ENCODE measurements at places on chromosomes 5 and 9. TPM values are rescaled to one million over a fixed set of nuclear protein-coding genes. Genes with fewer than 3 reads are reported as not detected.

DNA sequence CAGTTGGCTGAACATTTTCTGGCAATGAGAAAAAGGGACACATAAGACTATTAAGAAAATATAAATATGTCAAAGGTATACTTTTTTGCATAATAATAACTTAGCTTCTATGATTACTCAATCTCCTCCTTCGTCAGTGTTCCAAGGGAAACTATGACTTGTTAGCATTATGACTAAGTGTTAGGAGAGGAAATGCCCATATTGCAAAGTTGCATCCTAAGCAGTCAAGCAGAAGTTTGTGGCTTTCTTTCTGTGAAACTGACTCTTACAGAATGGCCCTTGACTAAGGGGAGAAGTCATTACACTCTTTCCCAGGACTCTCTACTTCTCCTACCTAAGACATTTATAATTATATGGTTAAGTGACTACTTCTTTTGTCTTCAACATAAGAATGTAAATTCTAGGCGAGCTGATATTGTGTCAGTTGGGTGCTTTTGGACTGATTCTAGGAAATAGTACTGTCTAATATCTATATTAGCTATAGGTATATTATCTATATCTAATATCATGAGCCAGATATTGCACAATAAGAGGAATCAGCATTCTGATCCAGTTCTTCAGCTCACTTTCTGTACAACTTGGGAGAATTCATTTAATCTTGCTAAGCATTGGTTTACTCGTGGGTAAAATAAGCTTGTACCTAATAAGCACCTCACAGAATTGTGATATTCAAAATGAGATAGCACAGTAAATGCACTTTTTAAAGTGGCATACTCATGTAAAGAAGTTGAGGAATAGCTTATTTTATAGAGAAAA is 16.4 kb upstream of the SPINK6 start:
- ATAC-seq, result peak; percentile 13

DNA sequence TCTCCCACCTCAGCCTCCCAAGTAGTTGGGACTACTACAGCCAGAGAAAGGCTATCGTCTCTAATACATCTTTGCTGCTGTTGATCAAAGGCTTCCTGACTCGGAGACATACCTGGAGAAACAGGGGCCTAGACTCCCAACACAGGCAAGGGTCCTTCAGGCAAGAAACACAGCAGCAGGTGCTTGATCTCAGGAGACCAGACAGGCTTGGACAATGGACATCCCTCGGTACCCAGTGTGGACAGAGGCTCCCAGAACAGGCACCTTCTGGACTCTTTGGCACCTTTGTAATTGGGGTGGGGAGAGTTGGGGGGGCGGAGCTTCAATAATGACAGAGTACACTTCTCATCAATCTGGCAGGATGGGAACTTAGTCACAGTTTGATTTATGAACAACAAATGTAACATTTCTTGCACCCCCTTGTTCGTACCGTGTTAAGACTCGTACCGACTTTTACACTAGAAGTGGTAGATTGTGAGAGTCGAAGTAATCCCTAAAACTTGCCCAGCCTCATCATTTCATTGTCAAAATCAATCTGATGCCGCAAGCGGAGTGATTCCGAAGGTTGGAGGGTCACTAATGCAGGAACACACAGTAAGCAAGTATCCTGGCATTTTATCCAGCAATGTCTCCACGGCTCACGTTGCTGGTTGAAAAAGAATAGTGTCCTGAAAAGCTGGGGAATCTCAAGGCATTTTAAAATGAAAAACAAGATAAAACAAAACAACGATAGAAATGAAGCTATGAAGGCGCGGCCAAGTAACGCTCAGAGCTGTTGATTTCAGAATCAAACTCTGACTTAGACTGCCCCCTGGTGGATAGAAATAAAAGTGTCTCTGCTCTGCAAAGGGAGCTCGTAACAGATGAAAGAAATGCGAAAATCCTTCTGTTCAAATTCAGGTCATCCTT is 46.4 kb upstream of the STK32A start:
- ATAC-seq, result no peak

The FOXD4L4 gene
- total RNA-seq, result not detected

DNA sequence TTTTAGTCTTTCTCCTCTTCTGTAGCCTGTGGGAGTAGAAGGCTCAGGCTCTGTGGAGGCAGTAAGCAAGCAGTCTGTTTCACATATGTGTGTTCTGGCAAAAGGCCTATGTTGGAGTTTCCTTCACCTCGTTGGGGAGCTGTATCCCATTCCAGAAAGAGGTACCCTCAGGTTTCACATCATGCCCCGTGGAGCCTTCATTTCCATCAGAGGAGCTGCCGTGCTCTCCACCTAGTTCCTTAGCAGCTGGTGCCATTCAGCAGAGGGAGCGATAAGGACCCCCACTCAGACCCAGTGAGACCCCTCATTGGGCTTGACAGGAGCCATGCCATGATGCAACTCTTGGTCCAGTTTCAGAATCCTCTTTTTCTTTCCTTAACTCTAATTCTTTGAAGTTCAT is 50.6 kb upstream of the ANGPTL2 start:
- ATAC-seq, result no peak

The FBP2 gene
- total RNA-seq, result not detected

- no peak for ATAC-seq
Observed at GRCh38 chr9:107029146-107029545, 166.2 kb downstream of the ZNF462 start.

The TMEM215 gene
- 0.12 TPM for total RNA-seq

The TLX3 gene
- not detected for total RNA-seq

GRCh38 chr5:25181249-25181648 is 536.5 kb upstream of the CDH10 start:
- ATAC-seq, result no peak

DNA sequence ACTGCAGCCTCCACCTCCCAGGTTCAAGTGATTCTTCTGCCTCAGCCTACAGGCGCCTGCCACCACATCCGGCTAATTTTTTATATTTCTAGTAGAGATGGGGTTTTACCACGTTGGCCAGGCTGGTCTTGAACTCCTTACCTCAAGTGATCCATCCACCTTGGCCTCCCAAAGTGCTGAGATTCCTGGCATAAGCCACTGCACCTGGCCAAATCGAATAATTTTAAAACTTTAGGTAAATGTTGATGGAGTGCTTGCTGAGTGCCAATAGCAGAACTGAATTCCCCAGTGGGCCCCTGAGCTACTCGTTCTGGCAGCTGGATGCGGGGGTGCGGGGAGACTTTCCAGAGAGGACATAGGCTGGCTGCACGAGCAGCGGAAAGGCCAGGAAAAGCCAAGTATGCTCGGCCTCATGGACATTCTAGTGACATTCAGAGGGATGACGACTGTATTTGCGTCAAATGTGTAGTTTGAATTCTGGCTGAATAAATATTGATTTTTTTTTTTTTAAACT is 16.8 kb downstream of the TRAF2 start:
- ATAC-seq, result no peak

GRCh38 chr5:143284521-143284920 is 119.0 kb downstream of the NR3C1 start:
- no peak for ATAC-seq

The CCNJL gene
- 0.67 TPM for total RNA-seq

GRCh38 chr5:156186760-156187159 is 140.2 kb upstream of the SGCD start:
- no peak for ATAC-seq

The GGTA1 gene
- total RNA-seq, result 5.8 TPM

The PTGES gene
- 8.3 TPM for total RNA-seq

GRCh38 chr9:69279084-69279731 is 45.8 kb upstream of the ENTREP1 start:
- no peak for ATAC-seq

The BAAT gene
- not detected for total RNA-seq

The SLC46A2 gene
- not detected for total RNA-seq

- ATAC-seq, result no peak
Observed at GRCh38 chr9:132001567-132001966, 78.1 kb downstream of the MED27 start.

DNA sequence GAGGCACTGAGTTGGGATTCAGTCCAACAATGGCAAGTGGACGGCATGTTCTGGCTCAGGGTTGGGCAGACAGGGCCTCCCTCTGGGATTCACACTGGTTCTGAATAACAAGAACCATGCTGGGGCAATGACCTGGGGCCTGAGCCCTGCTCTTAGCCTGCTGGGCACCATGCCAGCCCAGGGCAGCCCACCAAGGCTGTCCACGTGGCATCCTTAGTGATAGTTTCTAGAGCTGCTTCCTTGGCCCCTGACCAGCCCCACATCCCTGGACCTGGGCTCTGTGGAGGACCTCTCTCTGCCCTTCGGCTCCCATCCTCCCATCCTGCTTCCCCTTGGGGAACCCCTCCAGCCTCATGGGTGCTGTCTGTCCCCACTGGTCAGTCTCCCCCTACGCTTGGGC is 22.3 kb upstream of the OLFM1 start:
- ATAC-seq, result no peak

The GFI1B gene
- not detected for total RNA-seq

DNA sequence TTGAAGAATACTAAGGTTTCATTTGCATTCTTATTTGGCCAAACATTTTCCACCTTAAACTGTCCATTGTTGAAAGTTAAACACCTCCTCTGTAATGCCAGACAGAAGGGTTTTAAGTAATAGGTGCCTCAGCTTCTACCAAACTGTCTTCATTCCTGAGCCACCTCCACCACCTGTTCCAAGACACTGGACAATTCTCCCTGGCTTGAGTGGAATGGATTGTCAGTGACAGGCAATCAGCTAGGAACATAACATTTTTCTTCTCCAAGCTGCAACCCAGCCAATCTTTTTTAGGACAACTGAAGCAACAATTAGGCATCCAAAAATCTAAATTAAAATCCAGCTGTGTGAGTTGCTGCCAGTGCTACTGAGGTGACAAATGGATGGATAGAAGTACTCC is 73.9 kb upstream of the ICE1 start:
- ATAC-seq, result no peak

DNA sequence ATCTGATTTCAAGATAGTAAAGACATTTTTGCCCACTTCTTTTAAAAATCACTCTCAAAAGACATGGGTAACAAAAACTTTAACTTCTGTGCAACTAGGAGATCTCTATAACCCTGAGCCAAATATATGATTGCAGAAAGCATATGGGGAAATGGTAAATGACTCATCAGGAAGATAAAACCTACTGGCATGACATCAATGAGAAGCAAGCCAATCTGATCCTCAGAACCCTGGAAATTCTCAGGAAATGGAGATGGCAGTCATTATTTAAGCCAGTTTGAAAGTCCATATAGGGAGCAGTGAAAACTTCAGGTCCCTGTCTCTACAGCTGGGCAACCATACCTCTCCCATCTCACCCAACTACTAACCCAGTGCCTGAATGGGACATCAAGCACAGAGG is 249.7 kb upstream of the NREP start:
- no peak for ATAC-seq
